ENCODE measurements at places on chromosomes 3 and 15.
A peak's percentile ranks its signal among the peaks of the same experiment; 100 is the strongest.

- no peak for DNase-seq
These were observed 62.5 kb downstream of the SFMBT1 start for GRCh38 chr3:52983336-52983807.

DNA sequence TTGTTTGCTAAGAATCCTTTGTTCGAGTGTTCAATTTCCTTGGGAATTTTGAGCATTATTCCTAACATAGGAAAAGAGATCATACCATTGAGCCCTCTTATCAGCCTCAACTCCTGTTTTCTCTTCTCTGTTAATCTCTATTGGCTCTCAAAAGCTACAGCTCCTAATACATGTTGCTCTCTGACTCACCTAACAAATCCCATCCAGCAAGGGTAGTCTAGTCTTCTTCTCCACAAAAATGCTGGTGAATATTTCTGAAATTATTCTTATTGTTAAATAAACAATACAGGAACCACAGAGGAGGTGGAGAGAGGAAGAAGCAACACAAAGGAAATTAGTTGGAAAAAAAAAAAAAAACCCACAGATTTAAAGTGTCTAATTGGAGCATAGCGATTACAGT lies 325.8 kb upstream of the NAALADL2 start:
- DNase-seq: no peak

- DNase-seq: no peak
These were observed 62.7 kb upstream of the BNIP2 start for GRCh38 chr15:59751552-59752413.

DNA sequence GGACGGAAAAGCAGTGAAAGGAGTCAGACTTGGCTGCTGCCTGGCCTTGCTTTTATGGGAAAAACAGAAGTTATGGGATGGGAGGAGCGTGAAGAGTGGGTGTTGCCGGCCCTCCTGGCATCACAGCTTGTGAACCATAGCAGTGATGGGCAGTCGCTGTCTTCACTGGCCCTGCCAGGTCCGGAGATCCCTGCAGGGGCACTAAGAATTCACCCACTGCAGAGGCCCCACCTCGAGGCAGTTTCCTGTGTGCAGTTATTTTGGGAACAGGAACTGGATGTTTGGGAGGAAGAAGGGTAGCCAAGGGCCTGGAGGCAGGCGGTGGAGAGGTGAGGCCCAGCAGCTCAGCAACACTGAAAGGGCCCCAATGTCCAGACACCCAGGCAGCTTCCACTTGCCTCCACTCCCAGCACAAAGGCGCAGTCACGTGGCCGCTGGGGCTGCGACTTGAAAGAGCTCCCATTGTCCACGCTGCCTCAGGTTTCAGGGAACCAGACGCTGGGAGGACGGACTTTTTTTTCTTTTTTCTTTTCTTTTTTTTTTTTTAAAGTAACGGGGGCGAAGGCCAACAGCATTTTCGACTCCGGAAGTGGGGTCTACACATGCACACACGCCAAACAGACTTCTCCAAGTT lies 255.6 kb downstream of the ZNF621 start:
- DNase-seq: peak; percentile 85

GRCh38 chr3:78846718-78847117 lies 921.1 kb downstream of the ROBO1 start:
- DNase-seq: no peak

DNA sequence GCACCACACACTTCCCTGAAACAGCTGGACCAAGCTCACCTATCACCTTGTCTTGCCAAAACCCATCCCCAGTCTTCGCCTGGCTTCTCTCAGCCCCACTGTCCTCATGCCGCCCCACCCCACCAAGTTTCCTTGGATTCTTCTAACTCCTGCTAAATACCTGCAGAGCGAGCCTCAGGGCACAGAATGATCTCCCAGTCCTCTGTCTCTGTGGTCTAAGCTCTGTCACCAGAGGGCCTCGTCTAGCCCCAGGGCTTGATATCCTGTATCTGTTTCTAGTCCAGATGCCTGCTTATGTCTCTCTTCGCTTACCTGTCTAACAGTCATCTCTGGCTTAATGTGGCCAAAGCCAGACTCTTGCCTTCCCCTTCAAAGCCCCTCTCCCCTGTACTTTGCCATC lies 9.7 kb downstream of the CCDC12 start:
- DNase-seq: no peak

- DNase-seq: no peak
These were observed 311.7 kb upstream of the DPH6 start for GRCh38 chr15:35857567-35858226.

DNA sequence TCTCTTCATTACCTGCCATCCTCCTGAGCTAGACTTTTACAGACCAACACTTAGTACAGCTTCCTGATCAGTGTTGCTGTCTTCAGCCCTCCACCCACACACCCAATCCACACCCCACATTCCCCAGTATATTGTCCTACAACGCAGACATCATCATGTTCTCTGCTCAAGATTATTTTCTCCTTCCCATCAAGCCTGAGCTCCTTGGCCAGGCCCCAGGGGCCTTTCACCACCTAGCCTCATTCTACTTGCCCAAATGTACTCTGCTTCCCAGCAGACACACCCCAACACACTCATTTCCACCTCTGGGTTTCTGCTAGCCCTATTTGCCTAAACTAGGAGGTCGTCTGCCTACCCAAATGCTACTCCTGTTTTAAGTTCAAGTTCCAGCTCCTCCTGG lies 37.0 kb downstream of the DAPK2 start:
- peak; percentile 66 for DNase-seq

- no peak for DNase-seq
These were observed 264.0 kb upstream of the IL12A start for GRCh38 chr3:159724627-159725026.
